ENCODE measurements at places on chromosomes 1 and 21.
A peak's percentile ranks its signal among the peaks of the same experiment; 100 is the strongest.

GRCh38 chr1:233135833-233136232 is 159.7 kb downstream of the PCNX2 start:
- no peak for DNase-seq

DNA sequence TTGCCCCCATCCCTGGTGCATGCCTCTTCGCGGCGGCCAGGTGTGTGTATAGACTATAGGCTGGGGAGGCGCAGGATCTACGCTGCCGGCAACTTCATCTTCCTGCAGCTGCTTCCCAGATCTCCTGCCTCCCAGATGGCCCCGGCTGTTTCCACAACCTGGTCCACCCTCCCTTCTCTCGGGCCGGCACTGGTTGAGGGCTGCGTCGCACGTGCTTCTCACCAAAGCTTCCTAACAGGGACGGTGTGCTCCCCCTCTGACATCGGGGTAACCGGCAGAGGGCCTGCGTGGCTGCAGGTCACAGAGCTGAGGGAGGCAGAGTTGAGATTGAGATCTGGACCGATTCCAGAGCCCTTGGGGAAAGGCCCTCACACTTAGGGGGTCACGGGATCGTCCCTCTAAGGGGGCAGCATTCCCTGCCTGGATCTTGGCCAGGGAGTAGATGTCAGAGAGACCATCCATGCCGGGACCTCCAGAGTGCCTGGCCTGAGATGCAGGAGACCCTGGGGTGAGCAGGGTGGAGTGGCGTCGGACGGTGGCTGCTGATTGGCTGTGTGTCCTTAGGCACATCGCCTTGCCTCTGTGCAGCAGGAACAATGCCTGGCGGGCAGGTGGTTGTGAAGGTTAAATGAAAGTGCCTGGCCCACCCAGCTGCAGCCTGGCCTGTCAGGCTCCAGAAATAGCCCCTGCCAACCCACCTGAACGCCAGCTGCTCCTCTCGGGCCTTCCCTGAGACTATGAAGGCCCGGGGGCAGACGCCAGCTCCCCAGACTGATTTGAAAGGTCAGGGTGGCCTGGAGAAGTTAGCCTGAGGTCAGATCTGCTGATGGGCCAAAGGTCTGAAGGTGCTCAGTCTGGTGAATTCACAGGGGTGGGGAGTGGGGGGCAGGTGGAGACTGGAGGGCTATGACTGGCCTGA is 6.1 kb upstream of the MASP2 start:
- peak; percentile 87 for DNase-seq

DNA sequence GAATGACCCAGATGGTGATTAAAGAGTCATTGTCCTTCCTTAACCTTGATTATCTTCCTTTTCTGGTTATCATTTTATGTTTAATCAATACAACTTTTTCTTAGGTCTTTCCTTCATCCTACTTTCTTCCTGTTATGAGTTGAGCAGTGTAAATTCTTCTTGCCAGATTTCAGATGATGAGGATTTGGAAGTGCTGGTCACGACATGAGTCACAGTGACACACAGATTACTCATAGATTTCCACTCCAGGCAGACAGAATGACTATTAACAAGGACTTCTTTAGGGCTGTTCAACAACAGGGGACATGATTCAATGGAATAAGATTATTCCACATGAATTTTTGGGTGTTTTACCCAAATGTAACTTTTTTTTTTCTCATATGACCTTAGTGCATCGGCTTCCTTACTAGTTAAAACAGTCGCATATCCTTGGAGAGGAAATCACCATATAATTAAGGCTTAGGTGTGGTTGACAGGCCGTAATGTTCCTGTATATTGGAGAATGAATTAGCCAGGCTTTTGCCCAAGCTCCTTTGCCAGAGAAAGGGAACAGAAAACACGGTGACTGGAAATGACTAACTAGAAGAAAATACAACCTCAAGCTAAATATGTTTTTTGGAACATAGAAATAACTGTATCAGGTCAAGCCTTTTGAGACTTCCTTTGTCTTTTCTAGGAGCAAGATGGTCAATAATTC is 44.2 kb downstream of the PRRX1 start:
- DNase-seq, result no peak

DNA sequence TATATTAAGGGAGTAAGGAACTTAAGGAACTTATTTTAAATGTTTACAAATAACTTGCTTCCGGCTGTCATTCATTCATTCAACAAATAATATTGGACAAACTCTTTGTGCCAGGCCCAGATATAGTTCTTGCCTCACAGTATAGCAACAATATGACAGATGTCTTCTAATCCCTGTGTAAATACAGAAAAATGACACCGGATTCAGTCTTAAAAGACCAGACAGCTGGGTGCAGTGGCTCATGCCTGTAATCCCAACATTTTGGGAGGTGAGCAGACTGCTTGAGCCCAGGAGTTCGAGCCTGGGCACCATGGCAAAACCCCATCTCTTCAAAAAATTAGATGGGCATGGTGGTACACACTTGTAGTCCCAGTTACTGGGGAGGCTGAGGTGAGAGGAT is 23.7 kb downstream of the EIF2B3 start:
- DNase-seq, result no peak

DNA sequence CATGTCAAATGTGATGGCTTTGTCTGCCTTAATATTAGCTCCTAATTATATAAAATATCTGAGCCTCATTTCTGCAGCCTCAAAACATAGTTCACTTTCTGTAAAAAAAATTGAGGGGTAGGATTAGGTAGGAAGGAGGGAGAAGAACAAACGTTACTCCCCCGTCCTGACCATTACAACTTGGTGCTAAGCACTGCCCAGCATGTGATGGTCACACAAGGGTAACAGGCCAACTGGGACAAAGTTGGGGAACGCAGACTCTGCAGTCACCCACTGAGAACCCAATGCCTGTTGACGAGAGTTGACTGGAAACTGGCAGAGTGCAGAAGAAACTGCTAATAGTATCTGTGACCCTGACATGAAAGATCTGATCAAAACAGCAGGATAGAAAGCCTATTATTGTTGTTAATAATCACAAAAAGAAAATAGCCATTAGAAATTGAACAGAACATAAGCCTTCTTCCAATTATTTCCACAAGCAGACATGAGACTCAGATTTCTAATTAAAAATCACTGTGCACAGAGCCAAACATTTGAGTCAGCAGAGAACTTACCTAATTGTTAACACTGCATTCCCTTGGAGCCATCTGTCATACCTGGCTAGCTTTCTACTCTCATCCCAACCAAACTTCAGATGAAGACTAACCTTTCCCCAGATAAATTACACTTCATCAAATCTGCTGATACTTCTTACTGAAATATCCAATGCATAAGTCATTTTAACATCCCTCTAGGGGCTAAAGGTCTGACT is 5.5 kb downstream of the SORT1 start:
- no peak for DNase-seq

All from NCI-H1105 (cell line).